ENCODE measurements at places on chromosomes 3 and 15.

- ATAC-seq, result no peak
Observed at GRCh38 chr3:8651418-8652323, 7.1 kb upstream of the SSUH2 start.

GRCh38 chr15:101675015-101675414, 22.8 kb upstream of the TM2D3 start:
- no peak for ATAC-seq

DNA sequence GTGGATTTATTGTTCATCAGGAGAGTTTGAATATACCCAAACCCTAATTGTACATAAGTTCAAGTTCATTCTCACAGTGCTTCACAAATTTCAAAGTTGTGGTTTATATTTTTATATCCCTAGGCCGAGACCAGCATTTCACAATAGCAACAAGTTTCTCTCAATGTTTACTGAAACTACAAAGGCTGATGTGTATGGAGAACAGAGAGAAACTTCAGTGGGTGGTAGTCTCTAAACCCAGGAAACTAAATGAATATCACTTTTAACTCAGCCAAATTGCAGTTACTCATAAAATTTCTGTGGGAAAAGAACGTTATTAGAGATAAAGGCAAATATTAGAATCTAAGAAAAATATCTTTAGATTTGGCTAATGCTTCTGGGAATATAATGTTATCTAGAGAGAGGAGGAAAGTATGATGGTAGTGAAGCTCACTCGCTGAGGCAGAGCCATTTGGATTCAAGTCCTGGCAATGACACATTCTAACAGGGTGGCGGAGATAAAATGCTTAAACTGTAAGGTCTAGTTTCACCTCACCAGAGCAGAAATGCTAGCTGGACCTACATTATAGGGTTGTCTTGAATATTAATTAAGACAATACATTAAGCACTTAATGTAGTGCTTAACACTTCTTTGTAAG, 514.8 kb downstream of the EPHA3 start:
- no peak for ATAC-seq

DNA sequence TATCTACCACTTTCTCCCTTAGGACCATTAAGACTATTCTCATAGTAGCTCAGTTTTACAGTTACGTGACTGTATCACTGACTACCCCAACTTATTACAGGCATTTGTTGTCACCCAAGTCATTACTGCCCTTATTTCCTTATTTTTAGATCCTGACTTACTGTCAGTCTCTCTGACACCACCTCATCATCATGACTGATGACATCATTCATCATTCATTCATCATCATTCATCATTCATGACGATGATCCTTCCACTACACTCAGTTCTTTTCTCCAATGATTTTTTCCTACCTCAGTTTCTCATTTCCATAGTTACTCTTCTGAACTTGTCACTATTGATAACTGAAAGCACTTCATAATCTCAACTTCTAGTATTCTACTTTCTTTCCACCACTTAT, 83.8 kb downstream of the ADAM10 start:
- no peak for ATAC-seq

- no peak for ATAC-seq
Observed at GRCh38 chr3:171168086-171168485, 141.6 kb upstream of the SLC2A2 start.

Measured in activated CD4-positive, CD25-positive, alpha-beta regulatory T cell treated with anti-CD3 and anti-CD28 coated beads, Interleukin-2, amount 50 U/mL, for 24 hours (primary cell).